Occipital lobe (tissue), 3 donors: ENCODE measurements at places on chromosomes 5 and 9.

DNA sequence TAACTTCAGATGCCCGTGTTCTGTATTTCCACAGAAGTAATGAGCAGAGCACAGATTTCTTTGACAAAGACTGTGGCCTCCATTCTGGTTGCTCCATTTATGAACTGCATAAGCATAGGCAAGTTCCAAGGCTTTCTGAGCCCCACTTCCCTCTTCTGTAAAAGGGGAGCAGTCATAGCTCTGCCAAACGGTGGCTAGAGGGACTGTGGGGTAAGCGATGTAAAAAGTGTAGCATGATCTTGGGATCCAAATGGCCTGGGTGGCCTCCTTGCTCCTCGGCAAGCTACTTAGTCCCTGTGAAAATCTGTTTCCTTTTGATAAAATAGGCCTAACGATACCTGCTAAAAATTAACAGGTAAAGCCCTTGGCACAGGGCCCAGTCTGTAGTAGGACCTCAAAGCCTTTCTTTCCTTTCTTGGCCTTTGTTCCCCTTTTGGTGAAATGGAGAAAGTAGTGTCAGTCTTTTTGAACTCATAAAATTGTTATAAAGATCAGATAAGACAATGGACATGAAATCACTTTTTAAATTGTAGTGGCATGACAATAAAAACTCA is 646.6 kb downstream of the ACTL7B start:
- no peak for DNase-seq

DNA sequence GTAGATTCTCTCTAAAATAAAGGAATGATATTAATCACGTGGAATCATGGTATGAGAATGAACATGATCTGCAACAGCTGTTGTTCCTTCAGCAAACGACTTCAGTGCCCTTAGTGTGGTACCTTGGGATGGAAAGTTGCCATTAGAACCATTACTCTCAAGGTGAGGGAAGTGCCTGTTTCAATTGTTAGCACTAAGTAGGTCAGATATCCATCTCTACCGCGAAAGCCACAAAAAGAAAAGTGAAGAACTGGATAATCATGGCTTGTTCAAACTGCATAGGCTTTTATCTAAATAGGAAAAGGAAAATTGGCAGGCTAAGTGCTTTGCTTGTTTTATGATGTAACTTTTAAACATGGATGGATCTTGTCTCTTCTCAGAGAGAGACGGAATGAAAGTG is 380.7 kb downstream of the MRPS30 start:
- DNase-seq = no peak

DNA sequence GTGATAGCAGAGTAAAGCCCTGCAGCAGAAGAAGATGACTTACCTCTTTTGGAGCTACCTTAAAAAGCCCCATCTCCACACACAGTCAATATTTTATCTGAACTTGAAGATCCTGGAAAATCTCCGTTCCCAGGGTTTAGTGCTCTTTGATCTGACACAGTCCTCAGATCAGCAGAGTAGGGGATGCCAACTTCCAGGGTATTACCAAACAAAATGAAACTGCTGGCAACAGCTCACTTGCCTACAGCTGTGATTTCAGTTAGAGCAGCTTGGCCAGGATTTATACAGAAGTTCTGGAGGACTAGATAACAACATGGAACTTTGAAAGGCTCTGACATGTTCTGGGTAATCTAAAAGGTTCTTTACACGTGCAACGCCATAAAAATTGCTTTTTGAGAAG is 1537.8 kb upstream of the ACO1 start:
- no peak for DNase-seq

DNA sequence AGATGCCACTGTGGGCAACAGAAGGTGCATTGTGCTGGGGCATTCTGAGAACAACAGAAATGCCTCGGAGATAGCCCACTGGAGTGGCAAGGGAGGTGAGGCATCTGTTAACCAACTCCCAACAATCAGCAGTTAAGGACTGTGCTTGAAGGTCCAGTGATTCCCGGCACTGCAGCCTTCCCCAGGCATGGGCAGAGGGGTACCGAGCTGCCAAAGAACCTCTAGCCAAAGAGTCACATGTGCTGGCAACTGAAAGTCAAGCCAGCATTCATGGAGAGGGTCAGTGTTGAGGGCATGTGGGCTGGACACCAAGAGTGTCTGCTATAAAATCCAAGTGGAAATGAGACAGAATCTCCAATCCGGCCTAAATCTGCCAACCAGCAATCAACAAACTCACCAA is 149.6 kb downstream of the ASTN2 start:
- DNase-seq = peak; percentile 8

DNA sequence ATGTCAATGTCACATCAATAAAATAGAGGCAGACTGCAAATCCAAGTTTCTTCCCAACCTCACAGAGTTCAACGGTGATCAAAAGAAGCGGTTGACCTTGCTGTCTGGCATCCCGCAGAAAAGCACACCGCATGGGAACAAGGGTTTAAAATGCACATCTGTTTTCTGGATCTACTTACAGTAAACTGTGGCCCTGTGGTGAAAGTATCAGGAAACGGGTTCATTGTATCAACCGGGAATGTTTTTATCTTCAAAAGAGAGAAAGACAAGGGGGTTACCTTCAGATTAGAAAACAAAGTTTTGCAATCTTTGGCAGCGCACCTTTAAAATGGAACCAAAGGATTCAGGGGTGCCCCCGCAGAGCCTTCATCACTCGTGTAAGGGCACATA is 15.5 kb upstream of the FRRS1L start:
- no peak for DNase-seq

DNA sequence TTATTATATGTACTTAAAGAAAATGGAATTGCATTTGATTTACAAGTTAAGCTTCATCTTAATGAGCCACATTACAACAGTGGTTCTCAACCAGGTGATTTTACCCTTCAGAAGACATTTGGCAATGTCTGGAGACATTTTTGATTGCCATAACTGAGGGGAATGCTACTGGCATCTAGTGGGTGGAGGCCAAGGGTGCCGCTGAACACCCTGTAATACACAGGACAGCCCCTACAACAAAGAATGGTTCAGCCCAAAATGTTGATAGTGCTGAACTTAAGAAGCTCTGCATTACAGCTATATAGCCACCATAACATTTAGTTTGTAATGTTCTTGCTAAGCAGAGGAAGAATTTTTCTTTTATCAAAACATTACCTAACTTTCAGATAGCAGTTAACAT is 103.1 kb downstream of the PAM start:
- no peak for DNase-seq

DNA sequence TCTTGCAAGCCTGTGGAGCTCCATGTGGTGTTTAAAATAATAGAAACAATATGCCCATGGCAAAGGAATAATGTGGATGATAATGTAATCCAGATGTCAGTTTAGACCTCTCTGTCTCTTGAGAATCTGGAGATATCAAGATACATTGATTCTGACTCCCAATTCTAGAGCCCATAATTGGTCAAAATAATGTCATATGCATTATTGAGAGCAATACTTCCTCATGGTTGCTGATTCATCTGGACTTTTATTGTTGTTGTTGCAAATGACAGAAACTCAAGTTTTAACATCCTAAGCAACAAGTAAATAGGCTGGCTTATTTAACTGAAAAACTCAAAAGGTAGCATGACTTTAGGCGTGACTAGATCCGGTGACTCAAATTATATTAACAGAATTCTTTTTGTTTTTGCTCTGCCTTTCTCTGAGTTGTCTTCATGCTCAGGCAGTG is 152.1 kb downstream of the PCSK1 start:
- no peak for DNase-seq

- DNase-seq = no peak
Observed at GRCh38 chr9:96435345-96435744, 14.6 kb upstream of the HABP4 start.

GRCh38 chr5:52854949-52855348 is 67.2 kb downstream of the ITGA1 start:
- DNase-seq = no peak

DNA sequence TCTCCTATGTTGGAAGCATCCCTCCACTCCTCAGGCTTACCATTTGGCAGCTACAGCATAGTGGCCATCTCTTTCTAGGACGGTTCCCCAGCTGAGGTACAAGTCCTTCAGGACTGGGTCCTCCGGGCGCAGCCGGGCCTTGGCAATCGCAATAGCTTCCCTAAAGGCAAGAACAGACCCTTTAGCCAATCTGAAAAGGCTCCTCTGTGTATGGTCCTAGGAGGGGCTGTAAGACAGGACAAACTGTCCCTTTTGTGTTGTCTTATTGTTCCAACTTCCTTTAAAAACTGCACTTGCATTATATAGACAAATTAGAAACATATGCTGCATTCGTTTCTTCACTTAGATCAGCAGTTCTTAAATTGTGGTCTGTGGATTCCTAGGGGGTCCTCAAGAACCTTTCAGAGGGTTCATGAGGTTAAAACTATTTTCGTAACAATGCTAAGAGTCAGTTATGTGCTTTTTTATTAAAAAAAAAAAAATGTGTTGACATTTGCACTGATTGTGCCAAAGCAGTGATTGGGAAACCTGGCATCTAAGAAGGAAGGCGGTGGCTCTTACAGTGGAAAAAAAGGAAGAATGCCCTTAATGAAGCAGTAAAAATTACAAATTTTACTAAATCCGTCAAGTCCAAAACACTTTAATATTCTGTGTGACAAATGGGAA is 38.7 kb downstream of the GEMIN5 start:
- no peak for DNase-seq

GRCh38 chr9:86069206-86069869 is 30.0 kb downstream of the GOLM1 start:
- no peak for DNase-seq

GRCh38 chr5:134647750-134648424 is 698 bp upstream of the SEC24A start:
- no peak for DNase-seq

GRCh38 chr5:85452322-85453025 is 1067.8 kb upstream of the EDIL3 start:
- DNase-seq = no peak

DNA sequence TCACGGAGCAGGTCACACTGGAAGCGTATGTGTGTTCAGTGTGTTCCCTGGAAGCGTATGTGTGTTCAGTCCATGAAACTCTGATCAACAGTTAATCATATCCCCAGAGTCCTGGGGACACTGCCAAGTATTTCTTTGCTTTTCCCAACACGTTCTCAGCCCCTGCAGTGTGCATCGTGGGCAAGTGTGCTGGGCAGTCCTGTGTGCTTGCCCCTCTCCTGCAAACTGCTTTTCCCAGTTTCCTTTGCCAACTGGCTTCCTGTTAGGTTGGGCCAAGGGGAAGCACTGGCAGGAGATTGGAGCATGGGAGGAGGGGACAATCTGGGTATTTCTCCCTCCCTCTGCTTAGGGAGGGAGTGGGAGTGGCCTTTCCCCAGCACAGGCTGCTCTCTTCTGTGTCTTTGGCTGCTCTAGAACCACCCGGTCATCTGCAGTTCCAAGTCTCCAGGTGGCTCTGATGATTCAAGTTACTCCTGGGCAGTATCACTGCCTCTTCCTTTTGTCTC is 36.8 kb upstream of the NEK6 start:
- no peak for DNase-seq

- DNase-seq = no peak
Observed at GRCh38 chr5:3324421-3325101, 271.1 kb upstream of the IRX1 start.

DNA sequence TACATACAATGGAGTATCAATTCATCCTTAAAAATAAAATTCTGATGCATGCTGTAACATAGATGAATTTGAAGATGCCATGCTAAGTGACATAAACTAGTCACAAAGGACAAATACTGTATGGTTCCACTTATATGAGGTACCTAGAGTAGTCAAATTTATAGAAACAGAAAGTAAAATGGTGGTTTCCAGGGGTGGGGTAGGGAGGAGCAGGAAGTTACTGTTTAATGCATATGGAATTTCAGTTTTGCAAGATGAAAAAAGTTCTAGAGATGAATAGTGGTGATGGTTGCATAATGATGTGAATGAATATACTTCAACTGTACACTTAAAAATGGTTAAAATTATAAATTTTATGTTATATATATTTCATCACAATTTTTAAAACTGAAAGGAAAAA is 57.3 kb upstream of the FNIP1 start:
- no peak for DNase-seq

DNA sequence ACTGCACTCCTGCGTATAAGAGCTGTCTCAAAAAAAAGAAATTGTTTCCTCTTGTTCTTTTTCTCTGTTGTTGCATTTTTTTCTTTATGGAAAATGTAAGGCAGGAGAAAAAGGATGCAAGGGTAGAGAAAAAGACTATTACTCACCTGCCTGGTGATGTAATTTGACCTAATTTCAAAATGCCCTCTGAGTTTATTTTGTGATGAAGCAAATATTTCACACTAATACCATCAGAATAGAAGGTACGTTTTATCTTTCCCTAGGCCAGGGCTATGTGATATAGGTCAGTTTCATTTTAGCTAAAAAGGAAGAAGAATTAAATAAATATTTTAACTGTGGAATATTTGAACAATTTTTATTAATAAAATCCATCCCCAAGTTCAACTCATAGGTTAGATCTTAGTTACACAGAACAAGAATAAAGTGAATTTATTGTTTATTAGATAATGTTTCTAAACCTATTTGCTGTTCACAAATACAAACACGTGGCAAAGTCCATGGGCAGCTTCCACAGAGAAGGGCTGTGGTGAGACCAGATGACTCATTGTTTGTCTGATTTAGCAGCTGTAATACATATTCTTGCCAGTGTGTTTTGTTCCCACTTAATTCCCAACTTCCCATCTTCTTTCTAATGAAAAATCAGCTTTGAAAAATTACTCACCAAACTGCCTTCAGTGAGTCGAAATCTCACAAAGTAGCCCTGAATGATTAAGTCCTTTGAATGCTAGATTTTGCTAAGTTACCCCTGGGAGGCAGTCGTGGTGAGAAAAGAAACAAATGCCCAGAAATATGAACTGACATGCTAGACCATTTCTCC is 52.8 kb upstream of the CCDC112 start:
- DNase-seq = no peak

DNA sequence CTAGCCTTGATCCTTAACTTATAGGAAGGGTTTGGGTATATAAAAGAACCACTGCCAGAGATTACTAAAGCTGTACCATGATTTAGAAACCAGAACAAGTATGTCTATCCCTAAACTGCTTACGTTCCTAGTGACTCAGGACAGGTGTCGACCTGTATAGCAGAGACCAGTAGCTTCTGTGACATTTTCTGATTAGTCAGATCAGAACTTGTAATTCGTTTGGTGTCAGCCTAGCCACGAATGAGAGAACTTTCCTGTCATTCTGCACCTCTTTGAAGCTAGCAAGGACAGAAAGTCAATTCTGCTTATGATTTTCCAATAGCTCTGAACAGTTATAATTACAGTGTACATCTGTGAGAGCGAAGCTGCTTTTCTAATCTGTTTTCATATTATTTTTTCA is 39.5 kb downstream of the PRKACG start:
- DNase-seq = no peak
